ENCODE measurements at places on chromosomes 6 and 20.

- DNase-seq = no peak
These were observed 16.1 kb downstream of the EBF4 start for GRCh38 chr20:2708665-2709064.

DNA sequence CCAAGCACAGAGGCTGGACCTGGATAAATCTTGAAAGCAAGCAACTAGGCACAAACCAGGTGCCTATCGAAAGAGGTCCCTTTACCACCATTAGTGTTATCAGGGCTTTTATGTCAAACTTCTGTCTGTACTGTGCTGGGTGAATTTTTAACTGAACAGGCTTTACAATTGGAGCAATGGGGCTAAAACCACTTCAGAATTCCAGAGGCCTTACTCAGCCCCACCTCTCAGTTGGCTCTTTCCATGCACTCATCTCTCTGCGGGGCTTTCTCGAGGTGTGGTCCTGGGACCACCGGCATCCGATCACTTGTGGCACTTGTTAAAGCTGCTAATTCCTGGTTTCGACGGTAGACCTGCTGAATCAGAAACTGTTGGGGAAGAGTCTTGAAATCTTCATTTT, 232.5 kb downstream of the SOX4 start:
- DNase-seq = no peak

DNA sequence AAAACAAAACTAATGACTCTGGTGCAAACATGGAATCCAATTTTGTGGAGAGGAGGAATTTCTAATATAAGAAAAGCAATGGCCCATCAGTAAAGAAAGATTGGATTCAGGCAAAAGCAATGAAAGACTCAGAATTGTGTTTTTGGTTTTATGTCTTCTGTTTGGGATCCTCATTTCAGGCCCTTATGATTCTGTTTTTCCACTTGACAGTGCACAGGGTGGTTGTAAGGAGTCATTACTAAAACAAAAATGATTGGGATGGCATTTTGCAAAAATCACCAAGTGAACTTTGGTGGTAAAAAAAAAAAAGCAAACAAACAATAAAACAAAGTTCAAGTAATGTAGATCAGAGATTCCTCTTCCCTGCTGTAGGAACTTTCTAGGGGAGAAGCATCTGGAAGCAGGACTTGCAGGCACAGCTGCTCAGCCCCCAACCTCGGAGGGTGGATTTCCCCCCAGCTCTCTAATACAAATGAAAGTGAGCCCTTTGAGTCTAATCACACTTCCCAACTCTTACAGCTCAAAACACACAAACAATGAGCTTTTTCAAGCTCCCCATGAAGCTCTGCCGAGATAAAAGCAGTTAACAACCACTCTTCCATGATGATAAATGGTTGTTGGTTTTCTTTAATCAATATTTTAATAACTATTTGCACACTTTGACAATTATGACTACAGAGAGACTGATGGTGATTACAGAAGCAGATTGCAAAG, 177.7 kb downstream of the ZDHHC14 start:
- DNase-seq = no peak

DNA sequence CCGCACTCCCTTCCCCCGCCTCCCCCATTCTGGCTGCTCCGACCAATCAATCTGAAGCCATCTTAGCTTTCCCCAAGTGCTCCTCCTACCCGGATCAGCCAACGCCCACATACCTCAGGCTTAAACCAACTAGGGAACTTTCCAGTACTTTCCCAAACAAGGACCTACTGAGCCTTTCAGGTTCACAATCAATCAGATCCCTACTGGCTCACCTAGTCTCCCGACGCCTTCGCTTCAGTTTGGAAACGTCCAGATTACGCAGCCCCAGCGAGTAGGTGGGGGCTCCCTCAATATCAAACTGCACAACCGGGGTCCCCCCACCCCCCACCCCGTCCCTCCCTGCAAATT, 432 bp downstream of the HSPA1L start:
- DNase-seq = no peak

DNA sequence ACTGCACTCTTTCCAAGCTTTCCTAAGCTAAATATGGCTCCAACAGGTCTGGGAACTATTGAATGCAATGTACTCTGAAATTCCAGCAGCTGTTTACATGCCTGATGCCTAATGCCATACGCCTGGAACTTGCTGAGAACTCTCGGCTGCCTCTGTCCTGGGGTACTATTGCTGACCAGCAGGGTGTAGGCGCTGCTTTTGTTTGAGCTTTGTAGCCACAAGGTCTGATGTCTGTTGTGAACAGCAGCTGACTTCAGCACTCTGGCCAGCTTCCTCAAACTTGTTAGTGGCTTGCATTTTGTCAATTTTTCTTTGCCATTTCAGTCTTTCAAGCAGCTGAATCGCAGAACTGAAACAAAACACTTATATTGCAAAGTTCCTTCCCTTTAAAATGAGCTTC, 26.7 kb downstream of the SAYSD1 start:
- no peak for DNase-seq

- DNase-seq = no peak
These were observed 437.8 kb upstream of the ID4 start for GRCh38 chr6:19399406-19399805.

GRCh38 chr6:127460465-127460864, 1.3 kb upstream of the KIAA0408 start:
- no peak for DNase-seq

- DNase-seq = no peak
These were observed 5.3 kb upstream of the FBXO9 start for GRCh38 chr6:53059648-53060589.

GRCh38 chr6:24253360-24253759, 104.5 kb downstream of the DCDC2 start:
- no peak for DNase-seq

DNA sequence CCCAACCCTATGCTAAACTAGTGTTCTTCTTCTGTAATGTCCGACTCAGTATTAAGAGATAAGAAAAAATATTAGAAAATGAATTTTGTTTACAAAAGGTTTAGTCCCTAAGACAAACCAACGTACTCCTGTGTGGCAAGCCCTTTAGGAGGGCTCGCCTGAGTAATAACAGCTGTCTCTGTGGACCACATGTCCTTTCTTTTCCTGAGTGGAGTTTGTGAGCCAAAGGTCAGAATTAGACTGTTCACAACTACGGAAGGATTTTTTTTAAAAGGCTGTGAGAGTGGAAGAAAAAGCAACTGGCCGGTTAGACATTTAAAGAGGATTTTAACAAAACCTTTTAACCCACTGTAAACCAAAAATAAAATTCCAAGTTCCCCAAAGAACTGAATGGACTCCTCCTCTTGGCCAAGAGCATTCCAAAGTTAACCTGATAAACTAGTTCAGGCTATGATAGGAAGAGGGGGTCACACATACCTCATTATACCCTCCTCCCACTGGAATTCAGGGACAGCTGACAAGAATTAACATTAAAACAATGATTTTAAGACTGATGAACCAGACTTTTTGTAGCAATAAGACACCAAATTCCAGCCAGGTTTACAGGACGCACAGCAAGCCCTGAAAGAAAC, 43.5 kb downstream of the FAM184A start:
- no peak for DNase-seq

- DNase-seq = no peak
These were observed 33.9 kb downstream of the RIPOR2 start for GRCh38 chr6:24901698-24902328.

GRCh38 chr20:11652128-11652527, 265.6 kb upstream of the BTBD3 start:
- no peak for DNase-seq

- no peak for DNase-seq
These were observed 54.2 kb downstream of the CGA start for GRCh38 chr6:87040729-87041128.

GRCh38 chr20:57364451-57364850, 13.4 kb downstream of the RAE1 start:
- DNase-seq = no peak

- DNase-seq = no peak
These were observed 11.2 kb downstream of the SIRPB2 start for GRCh38 chr20:1479831-1480595.

GRCh38 chr6:148516217-148516616, 173.6 kb downstream of the SASH1 start:
- DNase-seq = no peak

DNA sequence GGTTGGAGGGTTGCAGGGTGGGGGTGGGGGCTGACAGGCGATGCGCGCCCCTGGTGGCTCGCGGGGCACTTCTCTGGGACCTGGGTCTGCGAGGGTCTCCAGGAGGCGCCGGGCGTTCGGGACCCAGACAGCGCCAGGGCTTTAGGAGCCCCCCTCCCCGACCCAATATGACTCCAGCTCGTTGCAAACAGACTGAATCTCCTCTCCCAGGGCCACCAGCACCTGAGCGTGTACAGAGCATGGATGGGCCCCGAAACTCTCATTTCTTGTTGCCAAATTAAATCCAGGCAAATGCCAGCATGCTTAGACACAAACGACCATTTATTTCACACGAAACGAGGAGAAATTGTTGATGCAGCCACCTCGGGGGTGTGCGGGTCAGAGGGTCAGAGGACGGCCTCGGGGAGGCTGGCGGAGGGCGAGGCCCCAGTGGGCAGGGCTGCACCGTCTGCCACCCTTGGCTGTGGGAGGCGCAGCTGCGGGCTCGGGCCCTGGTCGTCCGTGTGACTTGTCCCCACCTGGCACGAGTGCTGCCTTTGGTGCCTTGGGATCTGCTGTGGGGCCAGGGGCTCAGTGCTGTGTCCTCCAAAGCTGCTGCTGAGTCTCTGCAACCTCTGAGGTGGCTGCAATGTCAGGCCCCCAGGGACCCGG, 20.9 kb upstream of the GATA5 start:
- DNase-seq = no peak

DNA sequence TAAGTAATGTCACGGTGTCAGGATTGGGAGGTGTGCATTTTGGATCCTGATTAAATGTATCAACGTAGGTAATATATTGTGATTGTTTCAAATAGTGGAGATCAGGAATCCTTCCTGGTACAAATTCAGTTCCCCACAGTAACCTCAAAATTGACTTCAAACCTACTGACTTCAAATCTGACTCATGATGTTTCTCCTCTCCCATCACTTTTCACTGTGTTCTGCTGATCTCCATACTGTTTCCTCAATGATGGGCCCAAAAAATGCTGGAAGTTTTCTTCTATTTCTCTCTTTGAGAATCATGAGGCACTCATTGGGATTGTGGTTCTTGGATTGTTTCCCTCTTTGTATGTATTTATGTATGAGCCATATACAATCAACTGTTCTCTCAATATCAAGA, 35.9 kb downstream of the LAMA2 start:
- DNase-seq = no peak

- no peak for DNase-seq
These were observed 98.0 kb downstream of the DLL1 start for GRCh38 chr6:170192905-170193304.

Data from GM12864 (cell line).